RCC 7860 (cell line): ENCODE measurements at places on chromosomes 3 and 15.

DNA sequence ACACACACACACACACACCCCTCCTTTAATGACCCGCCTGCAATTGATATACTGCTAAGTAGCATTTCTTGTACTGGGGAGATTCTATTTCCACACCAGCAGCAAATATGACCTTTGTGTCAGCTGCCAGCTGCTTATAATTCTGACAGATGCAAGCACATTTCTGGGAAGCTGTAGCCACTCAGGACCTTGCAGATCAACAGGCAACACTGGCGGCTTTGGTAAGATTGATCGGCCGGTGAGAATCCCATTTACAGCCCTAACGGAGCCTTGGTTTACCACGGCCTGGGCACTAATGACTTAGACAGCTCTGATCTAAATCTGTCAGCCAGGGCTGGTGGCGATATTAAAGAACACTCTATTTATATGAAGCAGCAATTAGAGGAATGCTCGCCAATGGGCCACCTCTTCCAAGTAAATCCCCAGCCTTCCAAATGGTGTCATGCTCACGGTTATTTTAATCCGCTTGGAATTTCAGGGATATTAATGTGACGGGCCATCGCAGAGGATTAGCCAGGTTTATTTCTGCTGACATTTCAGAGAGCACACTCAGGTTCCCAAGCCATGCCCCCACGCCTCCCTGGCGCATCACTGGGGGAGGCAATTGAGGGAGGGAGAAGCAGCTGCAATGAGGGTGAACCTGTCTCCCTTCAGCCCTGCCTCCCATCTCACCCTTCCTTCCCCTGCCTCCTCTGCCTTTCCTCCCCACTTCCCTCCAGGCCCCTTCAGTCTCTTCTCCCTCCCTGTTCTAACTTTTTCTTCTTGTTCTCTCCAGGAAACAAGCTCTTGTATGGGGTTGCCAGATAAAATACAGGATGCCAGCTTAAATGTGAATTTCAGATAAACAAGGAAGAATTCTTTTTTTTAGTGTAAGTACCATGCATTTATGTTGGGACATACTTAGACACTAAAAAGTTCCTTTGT, 287.0 kb downstream of the TLE3 start:
- DNase-seq: no peak

- peak; percentile 34 for DNase-seq
Observed at GRCh38 chr15:82105451-82106215, 59.8 kb upstream of the MEX3B start.

DNA sequence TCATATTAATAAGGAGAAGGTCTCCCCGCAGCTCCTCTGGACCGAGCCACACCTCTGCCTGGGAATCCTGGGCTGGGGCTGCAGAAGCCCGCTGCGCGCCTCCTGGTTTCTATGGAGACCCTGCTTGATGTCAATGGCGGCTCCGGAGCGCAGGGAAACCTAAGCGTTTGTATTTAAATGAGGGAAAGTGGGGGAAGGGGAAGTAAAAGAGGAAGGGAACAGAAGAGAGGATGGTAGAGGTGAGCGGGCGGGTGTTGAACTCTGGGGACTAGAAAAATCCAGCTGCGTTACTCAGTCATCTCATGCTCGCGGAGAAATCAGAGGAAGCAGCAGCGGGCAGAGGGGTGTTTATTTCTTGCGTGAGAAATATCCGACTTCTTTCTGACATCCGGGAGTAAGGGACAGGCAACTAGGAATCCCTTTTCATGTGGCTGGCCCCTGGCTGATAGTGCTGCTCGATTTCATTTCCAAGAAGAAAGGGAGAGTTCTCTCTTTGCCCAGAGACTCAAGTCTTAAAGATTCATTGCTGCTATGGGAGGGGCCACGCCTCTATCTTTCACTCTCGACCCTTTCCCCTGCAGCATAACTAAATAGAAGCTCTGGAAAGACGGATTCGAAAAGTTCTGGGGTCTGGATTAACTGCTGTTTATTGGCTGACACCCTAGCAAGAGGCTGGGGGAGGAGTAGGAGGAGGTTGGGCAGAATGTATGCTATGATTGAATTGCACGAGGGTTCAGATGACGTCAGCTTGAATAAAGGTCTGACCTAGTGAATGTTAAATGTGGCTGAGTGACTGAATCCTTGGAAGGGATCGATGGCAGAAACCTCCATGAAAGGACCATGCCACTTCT, 110.5 kb upstream of the GAP43 start:
- DNase-seq: no peak

DNA sequence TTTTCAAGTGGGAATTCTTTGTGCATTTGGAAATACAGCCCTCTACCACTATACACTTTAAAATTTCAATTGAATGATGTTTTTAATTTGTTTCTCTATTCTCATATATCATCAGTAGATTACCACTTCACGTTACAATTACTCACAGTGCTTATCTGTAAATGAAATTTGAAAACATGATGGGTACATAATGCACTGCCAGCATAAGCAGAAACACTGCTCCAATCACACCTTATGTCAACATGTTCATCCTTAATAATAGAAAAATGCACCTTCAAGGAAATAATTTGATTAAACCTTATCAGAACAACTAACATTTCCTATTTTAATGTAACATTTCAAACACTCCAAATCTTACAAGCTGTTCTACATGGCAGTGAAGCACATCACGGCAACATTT, 718.4 kb downstream of the GBE1 start:
- no peak for DNase-seq

- DNase-seq: peak; percentile 47
Observed at GRCh38 chr15:88904624-88905327, 8.4 kb downstream of the MFGE8 start.

DNA sequence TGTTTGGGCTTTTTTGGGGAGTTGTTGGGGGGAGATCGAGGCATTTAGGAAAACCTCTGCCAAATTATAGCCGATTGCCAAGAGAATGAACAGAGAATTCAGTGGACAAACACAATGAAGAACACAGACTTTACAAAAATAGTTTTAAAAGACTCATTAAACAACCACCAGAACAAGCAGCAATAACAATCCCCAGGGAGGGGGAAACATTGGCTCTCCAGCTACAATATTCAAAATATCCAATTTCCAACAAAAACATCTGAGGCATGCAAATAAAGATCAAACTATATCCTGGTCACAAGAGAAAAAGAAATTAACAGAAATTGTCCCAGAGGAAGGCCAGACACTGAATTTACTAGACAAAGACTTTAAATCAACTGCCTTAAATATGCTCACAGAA, 24.5 kb upstream of the ANKRD28 start:
- DNase-seq: no peak

DNA sequence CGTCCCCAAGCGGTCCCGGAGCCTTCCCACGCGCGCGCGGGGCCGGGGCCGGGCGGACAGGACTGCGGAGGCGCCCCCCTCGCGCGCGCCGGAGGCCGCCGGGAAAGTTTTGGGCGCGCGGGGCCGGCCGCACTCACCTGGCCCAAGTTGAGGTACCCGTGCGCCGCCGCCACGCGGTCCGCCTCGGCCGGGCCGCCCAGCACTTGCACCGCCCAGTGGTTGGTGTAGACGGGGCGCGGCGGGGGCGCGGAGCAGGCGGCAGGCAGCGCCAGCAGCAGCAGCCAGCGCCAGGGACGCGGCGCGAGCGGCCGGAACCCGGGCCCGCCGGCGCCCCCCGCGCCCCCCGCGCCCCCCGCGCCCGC, 289 bp downstream of the PCSK6 start:
- no peak for DNase-seq

DNA sequence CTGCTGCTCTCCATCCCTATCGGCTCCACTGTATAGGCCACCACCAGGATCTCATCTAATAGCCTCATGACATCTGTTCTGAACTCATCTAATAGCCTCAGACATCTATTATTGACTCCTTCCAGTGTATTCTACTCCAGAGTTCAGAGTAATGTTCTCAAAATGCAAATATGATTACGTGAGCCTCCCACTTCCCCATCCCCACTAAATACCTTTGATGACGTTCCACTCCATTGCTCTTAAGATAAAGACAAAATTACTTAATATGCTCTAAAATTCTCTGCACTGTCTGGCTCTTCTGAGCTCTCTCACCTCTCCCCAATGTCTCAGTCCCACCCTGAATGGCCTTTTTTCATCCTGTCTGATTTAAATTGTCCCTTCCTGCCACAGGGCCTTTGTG, 94.7 kb downstream of the SAMMSON start:
- no peak for DNase-seq

GRCh38 chr3:141231952-141232823, 563 bp downstream of the PXYLP1 start:
- DNase-seq: no peak

- peak; percentile 5 for DNase-seq
Observed at GRCh38 chr3:15206662-15207576, 873 bp downstream of the CAPN7 start.

- DNase-seq: no peak
Observed at GRCh38 chr15:26757141-26757540, 15.7 kb downstream of the GABRB3 start.

- DNase-seq: no peak
Observed at GRCh38 chr3:142623194-142623593, 27.0 kb downstream of the PLS1 start.

DNA sequence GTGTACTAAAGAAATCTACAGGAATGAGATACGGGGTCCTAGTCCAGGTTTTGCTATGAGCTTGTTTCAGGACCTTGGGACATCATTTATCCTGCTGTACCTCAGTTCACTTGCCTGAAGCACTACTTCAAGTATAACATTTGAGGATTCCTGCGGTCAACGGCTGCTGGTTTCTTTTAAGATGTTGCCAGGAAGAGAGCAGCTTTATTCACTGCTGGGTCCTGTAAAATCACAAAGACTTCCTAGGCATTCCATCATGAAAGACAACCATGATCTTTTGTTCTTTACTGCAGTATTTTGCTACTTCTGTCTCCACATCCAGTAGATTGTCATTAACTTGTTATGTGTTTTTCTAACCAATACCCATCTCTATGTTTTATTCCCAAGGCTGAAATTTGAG, 61.0 kb upstream of the PYDC2 start:
- DNase-seq: no peak

DNA sequence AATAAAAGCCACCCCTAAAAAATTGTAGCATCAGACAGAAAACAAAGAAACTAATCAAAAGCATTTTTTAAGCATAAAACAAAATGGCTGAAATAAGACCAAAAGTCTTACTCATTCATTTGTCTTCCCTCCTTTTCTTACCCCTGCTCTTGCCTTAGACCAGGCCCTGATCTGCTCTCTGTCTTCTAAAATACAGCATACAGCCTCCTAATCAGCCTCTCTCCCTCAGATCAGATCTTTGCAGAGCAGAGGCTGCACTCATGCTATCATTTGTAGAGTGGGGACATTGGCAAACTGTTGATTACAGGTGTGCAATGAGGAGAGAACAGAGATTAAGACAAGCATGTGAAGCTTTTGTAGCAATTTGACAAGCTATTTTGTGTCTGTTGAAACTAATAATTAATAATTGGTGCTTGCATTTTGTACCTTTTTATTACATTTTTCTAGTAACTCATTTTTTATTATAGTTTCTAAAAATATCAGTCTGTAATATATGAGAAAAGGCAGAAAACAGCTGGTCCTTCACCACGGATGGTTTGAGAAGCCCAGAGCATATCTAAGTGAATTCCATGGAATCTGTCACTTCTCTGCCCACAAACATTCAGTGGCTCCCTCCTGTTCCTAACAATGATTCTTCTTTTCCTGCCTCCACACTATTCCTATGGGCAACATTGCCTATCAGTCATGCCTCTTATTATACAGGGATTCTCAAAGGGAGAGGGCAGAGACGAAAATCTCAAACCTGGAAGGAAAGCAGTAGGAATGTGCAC, 286.2 kb upstream of the STT3B start:
- DNase-seq: no peak

DNA sequence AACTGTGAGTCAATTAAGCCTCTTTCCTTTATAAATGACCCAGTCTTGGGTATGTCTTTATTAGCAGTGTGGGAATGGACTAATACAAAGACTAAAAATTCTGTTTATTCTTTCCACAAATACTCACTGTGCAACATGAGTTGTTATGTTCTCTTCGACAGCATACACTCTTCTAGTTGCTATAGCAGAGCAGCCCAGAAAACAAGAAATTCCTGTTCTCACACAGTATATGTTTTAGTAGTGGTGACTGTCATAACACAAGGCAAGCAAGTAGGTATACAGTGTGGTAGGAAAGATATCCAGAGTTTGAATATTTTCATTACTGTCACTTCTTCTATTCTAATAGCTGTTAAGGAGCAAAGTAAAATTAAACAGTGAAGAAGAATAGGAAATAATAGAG, 453.3 kb downstream of the ROBO1 start:
- no peak for DNase-seq

DNA sequence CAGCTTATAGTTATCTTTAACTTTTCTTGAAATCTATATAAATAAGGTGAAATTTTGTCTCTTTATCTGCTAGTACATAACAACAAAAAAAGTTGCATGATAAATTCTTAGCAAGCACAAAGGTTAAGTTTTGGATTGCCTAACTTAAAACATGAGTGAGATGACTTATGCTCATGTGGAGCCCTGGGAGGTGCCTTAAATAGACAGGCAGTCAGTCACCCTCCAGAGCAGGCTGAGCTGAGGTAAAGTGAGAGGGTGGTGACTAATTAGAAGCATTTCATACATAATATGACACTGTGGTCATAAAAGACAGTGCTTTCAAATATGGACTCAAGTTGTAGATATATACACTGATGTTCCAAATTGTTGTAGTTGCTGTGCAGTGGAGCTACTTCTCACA, 14.6 kb upstream of the MME start:
- peak; percentile 54 for DNase-seq

DNA sequence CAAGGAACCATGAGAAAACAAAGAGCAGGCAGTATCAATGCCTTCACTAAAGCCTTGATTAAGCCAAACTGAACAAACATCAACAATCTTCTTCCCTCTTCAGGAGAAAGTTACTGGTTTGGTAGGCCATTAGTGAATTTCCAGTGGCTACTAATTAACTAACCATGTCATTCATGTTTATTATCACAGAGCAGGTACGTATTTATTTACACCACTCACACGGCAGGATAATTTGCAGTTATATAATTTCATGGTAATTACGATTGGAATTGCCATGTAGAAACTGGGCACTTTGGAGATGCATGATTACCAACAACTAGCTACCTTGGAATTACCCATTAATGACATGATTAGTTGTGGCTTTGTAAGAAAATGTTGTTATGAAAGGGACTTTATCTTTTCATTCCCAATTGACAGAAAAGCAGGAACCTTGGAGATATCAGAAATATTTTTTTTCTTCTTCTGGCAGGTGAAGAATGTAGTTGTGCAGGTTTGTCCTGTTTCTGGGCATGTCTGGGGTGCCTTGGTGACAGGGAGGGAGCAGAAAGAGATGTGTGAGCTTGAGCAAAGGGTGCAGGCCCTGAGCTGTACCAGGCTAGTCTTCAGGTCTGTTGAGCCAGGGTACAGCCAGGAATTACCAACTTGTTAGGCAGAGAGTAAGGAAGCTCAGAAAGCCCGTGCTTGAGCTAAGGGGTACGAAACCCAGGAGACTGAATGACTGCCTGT, 310.7 kb downstream of the RORA start:
- DNase-seq: no peak

- DNase-seq: peak; percentile 28
Observed at GRCh38 chr15:34318277-34319079, 19.1 kb downstream of the SLC12A6 start.

DNA sequence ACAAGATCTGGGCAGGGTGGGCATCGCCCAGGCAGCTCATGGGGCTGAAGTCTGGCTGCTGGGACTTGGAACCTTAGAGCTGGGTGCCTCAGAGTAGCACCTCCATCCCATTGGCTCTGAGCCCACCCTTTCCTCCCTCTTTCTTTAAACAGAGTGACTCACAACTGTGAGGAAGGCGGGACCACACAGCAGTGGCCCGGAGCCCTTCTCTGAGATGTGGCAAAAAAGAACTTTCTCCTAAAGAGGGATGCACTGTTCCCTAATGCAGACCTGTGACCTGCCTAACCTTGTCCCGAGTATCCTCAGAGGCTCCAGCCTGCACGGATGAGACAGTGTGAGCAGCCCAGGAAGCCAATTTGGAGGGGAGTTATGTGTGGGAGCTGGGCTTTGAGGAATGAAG, 23.6 kb downstream of the PRR20G start:
- DNase-seq: no peak
